ENCODE measurements at places on chromosomes 4 and X.

- DNase-seq, result no peak
These were observed 61.1 kb upstream of the HCCS start for GRCh38 chrX:11050013-11050412.

DNA sequence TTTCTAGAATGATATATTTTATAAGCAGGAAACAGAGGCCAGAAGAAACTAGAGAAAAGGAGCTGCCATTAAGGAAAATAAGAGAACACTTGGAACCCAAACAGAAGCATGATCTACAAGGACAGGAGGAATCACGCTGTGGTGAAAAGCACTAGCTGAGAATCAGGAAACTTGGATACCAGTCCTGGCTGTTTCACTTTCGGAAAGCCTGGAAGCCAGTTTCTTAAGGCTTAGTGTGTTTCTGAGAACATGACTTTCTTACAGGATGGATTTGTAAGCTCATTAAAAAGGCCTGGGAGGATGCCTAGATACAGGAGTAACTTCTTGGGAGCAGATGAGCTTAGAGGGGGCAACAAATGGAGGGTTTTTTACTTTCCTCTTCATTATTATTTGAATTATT, 36.9 kb downstream of the TLL1 start:
- DNase-seq, result no peak

GRCh38 chr4:122873821-122874593, 47.4 kb downstream of the FGF2 start:
- no peak for DNase-seq

DNA sequence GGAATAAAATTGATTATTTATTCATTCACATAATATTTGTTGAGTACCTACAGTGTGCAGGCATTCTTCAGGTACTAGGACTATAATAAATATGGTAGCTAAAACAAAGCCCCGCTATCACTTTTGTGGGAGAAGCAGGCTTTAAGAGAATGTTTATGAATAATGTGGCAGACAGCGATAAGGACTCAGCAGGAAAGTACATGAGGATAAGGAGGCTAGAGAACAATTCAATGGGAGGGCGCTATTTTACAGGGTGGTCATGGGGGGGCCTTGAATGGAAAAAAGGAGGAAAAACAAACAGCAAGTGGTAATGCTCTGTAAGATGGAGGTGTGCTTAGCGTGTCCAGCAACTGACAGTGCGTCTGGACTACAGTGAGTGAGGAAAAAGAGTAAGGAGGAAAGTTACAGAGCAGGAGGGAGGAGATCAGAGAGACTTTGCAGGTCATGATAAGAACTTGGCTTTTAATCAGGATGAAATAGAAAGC, 264.2 kb upstream of the ETNPPL start:
- DNase-seq, result no peak

GRCh38 chrX:19121898-19122640, at the start of gene ADGRG2:
Gene ADGRG2, minus strand, starts transcription at chrX:19122468. Its CDS starts 53,634 bp downstream, at chrX:19068834.
- DNase-seq, result no peak

GRCh38 chr4:67292636-67293035, 252.7 kb downstream of the CENPC start:
- no peak for DNase-seq

GRCh38 chr4:89492581-89493071, 185.0 kb upstream of the GPRIN3 start:
- no peak for DNase-seq

Data from activated CD4-positive, alpha-beta T cell treated with anti-CD3 and anti-CD28 coated beads for 24 hours (primary cell).